Activated CD8-positive, alpha-beta memory T cell treated with anti-CD3 and anti-CD28 coated beads, Interleukin-2, amount 10 ng/mL, durations not matched to agents 7 days and 5 days (primary cell): ENCODE measurements at places on chromosomes 6 and 20. TPM values are rescaled to one million over a fixed set of nuclear protein-coding genes. Genes with fewer than 3 reads are reported as not detected.

DNA sequence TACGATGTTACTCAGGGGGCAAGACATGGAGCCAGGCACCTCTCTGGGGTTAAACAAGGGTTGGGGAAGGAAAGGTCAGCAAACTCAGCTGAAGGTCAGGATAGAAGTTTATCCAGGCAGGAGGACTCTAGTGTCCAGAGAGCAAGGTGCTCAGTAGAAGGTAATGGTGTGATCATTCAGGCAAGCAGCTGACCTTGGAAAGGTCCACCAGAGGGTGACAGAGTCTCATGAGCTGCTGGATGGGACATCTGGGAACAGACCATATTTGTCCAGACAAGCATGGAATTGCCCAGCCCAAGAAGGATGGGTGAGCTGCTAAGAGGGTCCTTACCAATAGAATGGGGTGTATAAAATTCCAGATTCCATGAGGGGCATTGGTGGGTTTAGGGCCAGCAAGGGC, 89.5 kb downstream of the MAP3K7 start:
- no peak overlapping the region for H3K4me3 ChIP-seq
- no peak for DNase-seq
- no peak overlapping the region for H3K27ac ChIP-seq
- H3K27me3 ChIP-seq = peaks cover 26% of the 10 kb centered on the region
- H3K36me3 ChIP-seq = no peaks in the 10 kb centered on the region

GRCh38 chr20:24872291-24873024, 76.6 kb upstream of the CST7 start:
- DNase-seq = no peak
- peaks cover 1% of the 10 kb centered on the region for H3K4me1 ChIP-seq
- no peak overlapping the region for H3K4me3 ChIP-seq

GRCh38 chr6:84801250-84801649, 36.9 kb upstream of the TBX18 start:
- H3K4me3 ChIP-seq = no peak overlapping the region
- no peak overlapping the region for H3K27ac ChIP-seq
- no peaks in the 10 kb centered on the region for H3K27me3 ChIP-seq
- no peak for DNase-seq
- no peaks in the 10 kb centered on the region for H3K36me3 ChIP-seq

TRDN gene
- total RNA-seq = not detected

- DNase-seq = no peak
- no peaks in the 10 kb centered on the region for H3K4me1 ChIP-seq
- H3K4me3 ChIP-seq = no peak overlapping the region
- H3K36me3 ChIP-seq = no peaks in the 10 kb centered on the region
- H3K27ac ChIP-seq = no peak overlapping the region
These were observed 8.9 kb upstream of the TAAR5 start for GRCh38 chr6:132598473-132598872.

- H3K27me3 ChIP-seq = no peaks in the 10 kb centered on the region
- no peak for DNase-seq
- H3K36me3 ChIP-seq = peaks cover 3% of the 10 kb centered on the region
These were observed 45.1 kb downstream of the RNASET2 start for GRCh38 chr6:166911248-166911677.

NKAPL gene
- total RNA-seq = 0.26 TPM

CD83 gene
- total RNA-seq = 29.6 TPM

DNA sequence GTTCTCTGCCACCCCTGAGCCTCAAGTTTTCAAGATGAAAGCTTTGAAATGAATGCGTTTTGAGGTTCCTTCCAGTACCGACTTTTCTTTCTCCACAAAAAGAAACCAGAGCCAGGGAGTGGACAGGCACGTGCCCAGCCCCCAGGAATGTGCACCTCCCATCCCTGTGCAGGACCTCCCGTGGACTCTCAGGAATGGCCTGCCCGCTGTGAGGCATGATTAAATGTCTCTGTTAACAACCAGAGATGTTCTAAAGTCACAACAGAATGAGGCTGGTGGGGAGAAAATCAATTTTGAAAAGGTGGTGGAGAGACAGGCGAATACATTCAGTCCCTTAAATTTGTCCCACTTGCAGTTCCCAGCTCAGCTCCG, 1.5 kb downstream of the TGM3 start:
- peaks cover 1% of the 10 kb centered on the region for H3K4me1 ChIP-seq
- H3K4me3 ChIP-seq = no peak overlapping the region
- DNase-seq = no peak
- H3K27ac ChIP-seq = no peak overlapping the region

DNA sequence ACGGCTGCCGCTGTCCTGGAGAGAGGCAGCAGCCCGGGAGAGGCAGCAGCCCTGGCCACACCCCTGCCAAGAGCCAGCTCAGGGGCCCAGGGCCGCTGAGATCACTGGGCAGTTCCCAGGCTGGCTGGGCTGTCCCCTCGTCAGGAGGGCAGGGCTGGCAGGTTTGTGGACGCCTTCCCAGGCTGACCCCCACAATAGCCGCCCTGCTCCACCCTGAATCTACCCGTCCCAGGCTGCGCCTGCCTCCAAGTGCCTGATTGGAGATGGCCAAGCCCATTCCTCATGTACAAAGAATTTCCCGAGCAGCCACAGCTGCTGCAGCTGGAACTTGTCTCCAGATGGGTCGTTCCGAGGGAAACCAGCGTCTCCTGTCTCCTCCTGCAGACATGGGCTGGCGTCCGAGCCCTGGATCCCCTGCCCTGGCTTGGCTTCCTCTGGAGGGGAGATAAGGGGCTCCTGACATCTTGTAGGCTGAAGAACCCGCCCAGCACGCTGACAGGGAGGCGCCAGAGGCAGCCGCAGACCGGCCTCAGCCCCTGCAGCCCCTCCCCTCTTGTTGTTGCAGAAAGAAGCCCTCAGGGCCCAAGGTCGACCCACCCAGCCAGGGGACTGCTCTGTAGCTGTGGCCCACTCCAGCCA, 9.4 kb upstream of the GATA5 start:
- peaks cover 60% of the 10 kb centered on the region for H3K27me3 ChIP-seq
- H3K4me3 ChIP-seq = no peak overlapping the region
- H3K36me3 ChIP-seq = no peaks in the 10 kb centered on the region
- H3K27ac ChIP-seq = no peak overlapping the region
- no peak for DNase-seq
- H3K4me1 ChIP-seq = no peaks in the 10 kb centered on the region

DNA sequence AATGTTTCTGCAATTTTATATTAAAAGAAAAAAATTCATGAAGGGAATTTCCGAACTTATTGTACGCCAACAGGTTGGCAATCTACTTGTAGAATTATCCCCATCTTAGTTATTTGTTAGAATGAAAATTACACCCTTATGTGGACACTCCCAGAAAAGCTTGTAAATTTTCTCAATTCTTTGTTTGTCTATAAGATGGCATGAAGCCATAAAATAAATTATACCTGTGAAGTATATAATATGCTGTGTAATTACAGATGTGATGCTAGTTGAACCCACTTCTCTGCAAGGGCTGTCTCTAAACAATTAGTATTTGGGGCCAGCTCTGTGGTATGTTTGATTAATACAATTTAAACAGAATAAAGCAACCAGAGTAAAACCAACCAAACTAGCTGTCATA, 52.1 kb upstream of the DSP start:
- no peaks in the 10 kb centered on the region for H3K36me3 ChIP-seq
- no peaks in the 10 kb centered on the region for H3K4me1 ChIP-seq
- peaks cover 37% of the 10 kb centered on the region for H3K27me3 ChIP-seq
- DNase-seq = no peak
- H3K4me3 ChIP-seq = no peak overlapping the region
- H3K27ac ChIP-seq = no peak overlapping the region
